NCI-H82 (cell line): ENCODE measurements at places on chromosomes 5 and 9.

- DNase-seq: peak; percentile 77
Observed at GRCh38 chr9:101027236-101027635, 1.3 kb upstream of the PLPPR1 start.

GRCh38 chr9:94824913-94825610 is 98.6 kb downstream of the AOPEP start:
- no peak for DNase-seq

GRCh38 chr5:65721050-65721719 is 724 bp downstream of the SGTB start:
- DNase-seq: peak; percentile 64

DNA sequence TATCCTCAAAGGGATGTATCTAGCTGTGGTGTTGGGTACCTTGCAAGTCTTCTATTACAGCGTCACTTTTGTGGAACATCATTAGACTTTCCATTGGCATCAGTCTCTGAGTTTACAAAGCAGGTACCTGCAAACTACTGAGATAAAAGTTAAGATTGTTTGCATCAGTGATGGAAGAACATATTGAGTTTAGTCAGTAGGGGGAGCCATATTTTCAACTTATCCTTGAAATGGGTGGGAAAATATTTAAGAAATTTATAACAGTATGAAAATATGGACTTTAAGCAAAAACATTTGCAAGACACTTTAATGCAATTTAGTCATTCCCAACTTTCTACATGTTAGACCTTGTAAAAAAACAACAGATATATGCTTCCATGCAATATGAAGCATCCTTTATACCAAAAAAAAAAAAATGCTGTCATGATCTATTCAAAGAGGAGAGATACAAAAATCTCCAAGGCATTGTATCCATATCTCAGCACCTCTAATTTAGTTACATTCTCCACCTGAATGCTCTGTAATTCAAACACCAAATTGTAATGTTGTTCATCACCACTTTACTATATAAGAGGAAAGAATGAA is 98.6 kb upstream of the ADAMTS19 start:
- peak; percentile 11 for DNase-seq

DNA sequence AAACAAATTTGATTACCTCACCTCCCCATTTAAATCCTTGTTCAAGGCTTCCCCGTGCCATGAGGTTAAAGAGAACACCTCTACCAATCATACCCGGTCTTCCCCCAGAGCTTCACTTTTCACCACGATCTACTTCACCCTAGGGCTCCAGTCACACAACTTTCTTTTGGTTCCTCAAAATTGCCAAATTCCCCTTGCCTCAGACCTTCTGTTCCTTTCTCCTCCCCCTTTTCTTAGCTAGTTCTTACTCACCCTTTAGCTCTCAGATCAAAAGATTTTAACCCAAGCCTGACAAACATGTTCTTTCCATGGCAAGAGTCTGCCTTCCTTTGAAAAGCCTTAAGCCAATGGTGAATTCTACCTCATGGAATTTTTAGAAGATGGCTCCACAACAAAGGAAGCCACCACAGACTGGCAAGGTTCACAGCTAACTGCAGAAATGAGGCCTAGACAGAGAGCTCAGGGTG is 56.7 kb downstream of the MAPKAP1 start:
- DNase-seq: no peak

DNA sequence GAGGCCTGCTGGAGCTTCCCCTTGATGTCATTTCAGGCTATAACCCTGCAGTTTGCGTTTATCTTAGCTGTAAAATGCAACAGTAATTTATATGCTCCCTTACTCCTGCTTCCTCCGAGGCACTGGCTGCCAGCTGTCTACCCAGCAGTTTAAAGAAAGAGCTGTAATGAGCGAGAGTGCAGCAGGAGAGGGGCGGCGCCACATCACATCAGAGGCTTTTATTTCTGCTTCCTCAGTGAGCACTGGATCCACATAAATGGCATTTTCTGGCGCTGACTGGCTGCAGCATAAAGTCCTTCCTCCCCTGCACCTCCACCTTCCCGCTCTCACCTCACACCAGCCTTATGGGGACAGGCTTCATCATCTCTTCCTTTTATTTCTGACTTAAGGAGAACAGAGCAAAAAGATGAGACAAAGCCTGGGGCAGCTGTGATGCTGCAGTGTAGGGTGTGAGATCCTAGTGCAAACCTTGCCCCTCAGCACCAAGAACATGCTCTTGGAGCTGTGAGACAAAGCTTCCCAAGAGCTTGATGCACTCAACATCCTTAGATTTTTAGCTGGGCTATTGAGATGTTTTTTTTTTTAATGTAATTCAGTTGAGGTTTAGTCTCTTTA is 829.6 kb upstream of the ZNF608 start:
- DNase-seq: peak; percentile 91

DNA sequence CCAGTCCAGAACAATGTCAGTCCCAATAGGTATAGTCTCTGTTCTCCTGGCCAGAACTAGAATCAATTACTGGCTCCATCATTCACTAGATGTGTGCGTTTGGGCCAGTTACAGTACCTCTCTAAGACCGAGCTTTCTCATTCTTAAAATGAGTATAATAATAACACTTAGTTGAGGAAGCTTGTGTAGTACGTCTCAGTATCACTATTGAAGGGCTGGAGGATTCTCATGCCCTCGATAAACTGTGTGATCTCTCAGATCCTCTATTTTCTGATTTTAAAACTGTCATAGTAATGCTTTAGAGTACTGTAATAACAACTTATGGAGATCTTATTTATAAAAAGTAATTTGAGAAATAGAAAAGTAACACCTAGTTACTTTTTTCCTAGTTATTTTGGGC is 50.7 kb downstream of the CDKN2A start:
- DNase-seq: no peak

DNA sequence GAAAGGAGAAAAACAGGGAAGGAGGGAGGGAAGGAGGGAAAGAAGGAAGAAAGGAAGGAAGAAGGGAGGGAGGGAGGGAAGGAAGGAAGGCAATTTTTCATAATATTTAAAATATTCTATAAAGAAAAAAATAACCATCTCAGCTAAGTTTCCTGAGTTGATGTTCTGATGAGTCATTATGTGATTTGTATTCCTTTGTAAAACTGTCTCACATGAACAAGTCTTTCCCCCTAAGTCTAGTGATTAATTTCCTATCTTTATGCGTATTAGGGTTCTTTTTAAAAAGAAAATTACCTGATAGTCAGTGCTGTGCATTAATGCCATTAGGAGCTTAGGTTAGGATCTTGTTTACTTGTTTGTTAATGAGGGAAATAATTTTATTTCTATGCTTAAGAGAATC is 94.1 kb downstream of the RASEF start:
- no peak for DNase-seq

- peak; percentile 45 for DNase-seq
Observed at GRCh38 chr5:133926489-133927299, 41.7 kb downstream of the C5orf15 start.

GRCh38 chr5:77145666-77146065 is 58.6 kb upstream of the ZBED3 start:
- no peak for DNase-seq

DNA sequence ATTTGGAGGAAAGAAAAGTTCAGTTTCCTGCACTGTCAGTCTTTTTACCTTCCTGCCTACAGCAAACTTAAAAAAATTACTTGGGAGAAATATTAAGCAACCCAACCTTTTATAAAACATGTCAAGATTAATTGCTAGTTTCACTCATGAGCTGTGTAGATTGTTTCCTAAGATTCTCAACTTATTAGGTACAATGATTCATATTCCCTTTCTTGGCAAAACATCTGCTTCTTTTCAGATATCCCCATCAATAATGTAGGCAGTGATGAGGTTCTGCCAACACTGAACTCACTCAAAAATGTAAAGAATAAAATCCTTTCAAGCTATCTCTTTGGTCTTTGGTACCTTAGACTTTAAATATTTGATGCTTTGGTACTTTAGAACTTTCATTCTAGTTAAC is 56.0 kb downstream of the ISL1 start:
- no peak for DNase-seq

- peak; percentile 88 for DNase-seq
Observed at GRCh38 chr5:139690064-139690802, 42.1 kb downstream of the CXXC5 start.

DNA sequence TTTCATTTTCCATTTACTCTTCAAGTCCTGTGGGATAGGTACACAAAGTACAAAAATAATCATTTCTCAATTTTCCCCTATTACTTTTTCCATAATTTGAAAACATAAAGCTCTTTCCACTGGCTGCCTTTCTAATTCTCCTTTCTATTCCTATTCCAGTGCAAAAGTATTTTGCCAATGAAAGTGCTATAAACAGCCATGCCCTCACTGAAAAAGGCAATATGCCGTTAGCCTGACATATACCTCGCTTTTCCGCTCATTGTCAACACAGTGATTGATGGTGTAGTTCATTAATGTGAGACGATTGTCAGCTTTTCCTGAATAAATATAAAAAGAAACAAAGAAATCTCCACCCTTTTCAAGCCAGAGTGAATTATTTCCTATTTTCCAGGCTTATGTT is 97.5 kb downstream of the EBF1 start:
- DNase-seq: no peak
